KG1 (cell line): ENCODE measurements at places on chromosomes 3 and 15.

GRCh38 chr15:55407498-55408011, 604 bp downstream of the CCPG1 start:
- DNase-seq: no peak

- DNase-seq: no peak
These were observed 98.2 kb downstream of the MYH15 start for GRCh38 chr3:108412121-108412750.

DNA sequence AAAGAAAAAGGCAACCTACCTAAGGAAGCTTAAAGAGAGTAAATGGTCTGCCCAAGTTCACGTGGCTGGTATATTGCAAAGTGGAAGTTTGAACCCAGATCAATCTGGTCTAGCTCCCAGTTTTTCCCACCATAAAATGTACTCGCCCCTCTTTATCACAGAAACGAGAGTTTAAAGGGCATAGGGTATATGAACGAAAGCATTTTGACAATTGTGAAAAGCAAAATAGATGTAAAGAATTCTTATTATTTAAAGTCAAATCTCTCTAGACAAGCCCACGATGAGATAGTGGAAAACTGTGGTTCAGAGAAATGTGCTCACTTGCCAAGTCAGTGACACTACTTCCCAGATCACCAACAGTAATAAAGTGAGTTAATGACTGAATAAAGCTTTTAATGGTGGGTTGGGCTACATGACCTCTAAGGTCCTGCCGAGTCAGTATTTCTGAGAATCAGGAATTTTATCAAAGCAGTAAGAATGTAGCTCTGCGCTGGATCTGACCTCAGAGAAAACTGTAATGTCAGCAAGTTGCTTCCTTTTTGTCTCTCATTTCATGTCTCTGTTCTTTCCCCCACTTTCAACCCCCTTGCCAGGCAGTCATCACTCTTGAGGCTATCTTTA, 23.3 kb upstream of the NEO1 start:
- DNase-seq: no peak

GRCh38 chr3:181176601-181177000, 187.1 kb upstream of the DNAJC19 start:
- peak; percentile 1 for DNase-seq

- DNase-seq: no peak
These were observed 281.7 kb downstream of the EFHB start for GRCh38 chr3:19652336-19652735.

GRCh38 chr15:81297603-81298575, 26.1 kb downstream of the STARD5 start:
- no peak for DNase-seq

DNA sequence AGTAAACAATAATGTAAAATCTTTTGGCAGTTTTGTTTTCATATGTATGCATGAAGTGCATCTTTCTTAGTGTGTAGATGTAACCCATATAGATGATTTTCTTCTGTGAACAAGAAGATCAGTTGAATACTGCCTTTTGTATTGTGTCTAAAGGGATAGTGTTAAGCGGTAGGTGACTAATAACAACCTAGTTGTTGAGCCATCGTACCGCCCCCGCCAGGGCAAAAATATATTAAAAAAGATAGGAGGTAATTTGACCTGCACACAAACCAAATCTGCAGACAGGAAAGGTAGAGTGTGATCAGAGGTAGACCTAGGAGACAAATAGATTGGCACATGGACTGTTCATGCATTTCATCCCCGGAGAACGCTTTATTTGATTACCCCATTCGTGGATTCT, 3.3 kb upstream of the GMNC start:
- no peak for DNase-seq

GRCh38 chr15:86725628-86726027, 646.0 kb downstream of the AGBL1 start:
- no peak for DNase-seq

DNA sequence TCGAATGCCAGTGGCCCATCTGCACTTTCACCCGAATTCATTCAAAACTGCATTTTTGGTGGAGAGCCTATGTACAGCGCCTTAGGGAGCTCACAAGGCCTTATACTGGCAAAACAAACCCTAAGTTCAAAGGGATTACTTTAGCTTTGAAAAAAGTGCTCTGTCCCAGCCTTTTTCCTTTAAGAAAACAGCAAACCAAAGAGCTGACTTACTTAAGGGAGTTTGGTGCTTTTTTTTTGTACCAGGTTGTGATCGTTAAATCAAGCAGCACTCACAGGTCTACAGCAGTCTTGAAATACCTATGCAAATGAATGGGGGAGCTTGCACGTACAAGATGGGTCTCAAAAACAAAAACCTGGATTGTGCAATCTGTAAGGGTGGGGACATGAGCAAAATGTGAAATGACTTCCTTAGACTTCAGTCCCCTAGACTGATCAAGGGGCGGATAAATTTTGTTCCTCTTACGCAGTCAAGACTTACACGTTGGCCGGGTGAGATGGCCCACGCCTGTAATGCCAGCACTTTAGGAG, 11.6 kb upstream of the PIK3CB start:
- DNase-seq: peak; percentile 15

DNA sequence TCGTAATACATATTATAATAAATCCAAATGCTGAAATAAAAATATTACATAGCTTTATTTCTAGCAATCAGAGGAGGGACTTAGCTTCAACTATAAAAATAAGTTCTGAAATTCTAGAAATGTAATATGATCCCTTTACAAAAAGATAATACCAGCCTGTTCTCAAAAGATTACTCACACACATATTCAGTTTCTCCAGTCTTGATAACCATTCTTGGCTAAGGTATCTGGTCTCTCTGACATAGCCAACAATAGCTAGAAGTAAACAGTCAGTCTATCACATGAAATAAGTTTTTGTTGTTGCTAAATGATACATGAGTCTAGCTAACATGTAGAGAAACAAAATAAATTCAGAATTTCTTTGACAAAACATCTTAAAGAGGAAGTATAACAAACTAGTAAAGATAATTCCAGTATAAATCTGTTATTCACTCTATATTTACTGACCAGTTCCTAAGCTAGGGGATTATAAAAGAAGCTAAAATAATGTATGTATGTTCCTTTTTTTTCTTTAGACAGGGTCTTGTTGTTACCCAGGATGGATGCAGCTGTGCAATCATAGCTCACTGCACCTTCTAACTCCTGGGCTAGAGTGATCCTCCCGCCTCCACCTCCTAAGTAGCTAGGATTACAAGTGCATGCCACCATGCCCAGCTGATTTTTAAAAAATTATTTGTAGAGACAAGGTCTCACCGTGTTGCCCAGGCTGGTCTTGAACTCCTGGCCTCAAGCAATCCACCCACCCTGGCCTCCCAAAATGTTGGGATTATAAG, 170.6 kb downstream of the TBL1XR1 start:
- no peak for DNase-seq
